ENCODE measurements at places on chromosomes 13 and 19. TPM values are rescaled to one million over a fixed set of nuclear protein-coding genes. Genes with fewer than 3 reads are reported as not detected.

DNA sequence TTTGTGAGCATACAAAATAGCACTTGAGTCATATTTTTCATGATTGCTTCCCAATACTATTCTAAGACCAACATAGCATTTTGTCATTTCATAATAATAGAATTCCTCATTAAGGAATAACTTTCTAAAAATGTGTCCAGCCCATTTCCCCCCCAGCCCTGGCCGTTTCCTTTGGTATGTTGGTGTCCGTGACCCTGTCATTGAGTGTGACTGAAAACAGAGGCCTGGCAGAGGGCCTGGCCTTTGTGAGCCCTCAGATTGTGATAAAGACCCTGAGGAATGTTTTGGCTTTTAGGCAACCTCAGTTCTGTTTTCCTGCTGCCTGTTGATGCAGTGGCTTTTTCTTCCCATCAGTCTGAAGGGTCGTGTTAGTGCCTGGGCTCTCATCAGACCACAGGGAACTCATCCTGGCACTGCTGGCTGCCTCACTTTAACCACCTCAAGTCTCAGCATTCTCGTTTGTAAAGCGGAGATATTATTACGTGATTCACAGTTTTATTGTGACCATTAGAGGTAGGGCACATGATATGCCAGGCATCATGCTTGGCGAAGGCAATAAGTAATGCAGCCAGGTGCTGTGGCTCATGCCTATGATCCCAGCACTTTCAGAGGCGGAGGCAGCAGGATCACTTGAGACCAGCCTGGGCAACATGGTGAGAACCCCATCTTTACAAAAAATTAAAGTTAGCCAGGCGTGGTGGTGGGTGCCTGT, 13.8 kb downstream of the SPINT2 start:
- peaks cover 41% of the 10 kb centered on the region for H3K4me1 ChIP-seq
- no peaks in the 10 kb centered on the region for H3K27me3 ChIP-seq
- no peak for DNase-seq
- H3K27ac ChIP-seq, result peak overlapping the region; percentile 94
- H3K36me3 ChIP-seq, result peaks cover 12% of the 10 kb centered on the region

GRCh38 chr19:47507924-47508553, 6.8 kb downstream of the NAPA start:
- H3K27ac ChIP-seq, result no peak overlapping the region
- no peak overlapping the region for H3K4me3 ChIP-seq
- no peaks in the 10 kb centered on the region for H3K36me3 ChIP-seq
- H3K27me3 ChIP-seq, result no peaks in the 10 kb centered on the region

DNA sequence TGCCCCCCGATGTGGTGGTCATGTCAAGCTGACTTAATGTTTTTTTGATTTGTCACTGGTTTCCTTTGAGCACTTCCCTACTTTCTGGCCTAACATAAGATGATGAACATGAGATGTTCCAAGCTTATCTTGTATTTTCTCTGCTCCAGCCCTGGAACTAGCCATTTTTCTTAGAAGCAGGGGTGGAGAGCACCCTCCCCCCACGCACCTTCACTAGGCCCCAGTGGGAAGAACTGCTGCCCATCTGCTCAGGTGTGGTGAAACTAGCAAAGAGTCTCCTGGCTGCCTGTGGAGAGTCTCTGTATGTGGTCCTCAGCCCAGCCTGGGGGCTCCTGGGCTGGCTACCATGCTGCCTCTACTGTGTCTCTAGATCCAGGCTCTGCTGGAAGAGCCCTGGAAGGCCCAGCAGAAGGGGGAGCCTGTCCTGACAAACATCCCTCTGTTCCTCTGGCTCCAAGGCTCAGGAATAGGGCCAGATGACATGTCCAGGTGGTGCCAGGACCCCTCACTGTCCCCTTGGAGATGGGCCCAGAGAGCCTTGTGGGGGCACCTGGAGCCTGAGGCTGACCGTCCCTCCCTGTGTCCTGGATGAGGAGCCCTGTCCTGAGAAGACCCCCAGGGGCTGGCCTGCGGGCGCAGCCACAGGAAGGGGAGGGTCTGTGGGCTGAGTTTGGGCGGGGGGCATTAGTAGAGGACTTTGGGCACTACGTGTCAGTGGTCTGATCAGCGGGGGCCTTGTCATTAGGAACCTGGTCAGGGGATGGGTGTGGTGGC, 4.8 kb upstream of the ZNF14 start:
- H3K4me3 ChIP-seq, result no peak overlapping the region
- DNase-seq, result no peak
- peaks cover 6% of the 10 kb centered on the region for H3K36me3 ChIP-seq
- no peaks in the 10 kb centered on the region for H3K27me3 ChIP-seq
- H3K27ac ChIP-seq, result no peak overlapping the region
- peaks cover 5% of the 10 kb centered on the region for H3K4me1 ChIP-seq

GRCh38 chr19:38583219-38583984, 34.4 kb downstream of the MAP4K1 start:
- H3K27me3 ChIP-seq, result no peaks in the 10 kb centered on the region
- no peaks in the 10 kb centered on the region for H3K36me3 ChIP-seq
- H3K4me1 ChIP-seq, result no peaks in the 10 kb centered on the region
- no peak overlapping the region for H3K4me3 ChIP-seq
- no peak for DNase-seq

DNA sequence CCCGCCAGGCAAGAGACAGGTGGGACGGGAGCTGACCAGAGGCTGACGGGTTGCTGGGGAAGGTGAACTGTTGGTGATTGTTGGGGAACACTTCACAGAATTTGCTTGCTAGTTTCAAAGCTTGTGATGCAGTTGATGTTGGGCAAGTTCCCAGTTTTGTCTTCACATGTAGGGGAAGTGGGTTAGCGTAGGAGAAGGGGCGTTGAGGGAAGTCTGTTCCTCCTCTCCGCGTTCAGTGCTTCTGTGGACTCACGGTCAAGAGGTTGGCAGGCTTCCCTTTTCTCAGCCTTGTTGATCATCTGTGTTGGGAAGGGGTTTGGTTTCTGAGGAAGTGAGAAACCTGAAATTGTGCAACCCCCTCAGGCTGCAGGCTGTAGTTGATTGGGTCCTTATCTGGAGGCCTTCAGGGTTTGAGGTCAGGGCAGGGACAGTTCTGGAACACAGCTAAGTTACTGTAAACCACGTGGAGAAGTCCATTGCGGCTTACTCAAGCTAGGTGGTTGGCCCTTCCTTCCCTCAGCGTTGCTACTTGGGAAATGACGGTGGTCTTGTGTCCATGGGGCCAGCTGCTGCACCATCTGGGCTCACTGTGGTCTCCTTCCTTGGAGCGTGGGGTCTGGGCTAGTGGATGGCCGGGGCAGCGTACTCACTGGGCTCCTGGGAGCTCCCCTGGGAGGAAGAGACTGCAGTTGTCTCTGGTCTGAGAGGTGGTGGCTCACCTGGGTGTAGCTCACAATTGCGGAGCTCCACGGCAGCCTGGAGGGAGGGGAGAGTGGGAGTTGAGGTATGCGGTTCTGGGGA, 7.5 kb downstream of the RPS9 start:
- peaks cover 30% of the 10 kb centered on the region for H3K36me3 ChIP-seq
- H3K27ac ChIP-seq, result peak overlapping the region; percentile 93
- peak overlapping the region; percentile 19 for H3K4me3 ChIP-seq
- H3K27me3 ChIP-seq, result no peaks in the 10 kb centered on the region
- no peak for DNase-seq
- H3K4me1 ChIP-seq, result peaks cover 47% of the 10 kb centered on the region

Gene DPRX
- not detected for total RNA-seq

Gene WDR88
- not detected for total RNA-seq
